ENCODE measurements at places on chromosomes 12 and 14. TPM values are rescaled to one million over a fixed set of nuclear protein-coding genes. Genes with fewer than 3 reads are reported as not detected.

INHBC gene
- total RNA-seq = not detected

SPRING1 gene
- total RNA-seq = 51.2 TPM

OTOGL gene
- 1.5 TPM for total RNA-seq

FGD4 gene
- total RNA-seq = 68.5 TPM

EFS gene
- not detected for total RNA-seq

GALNT16 gene
- 0.29 TPM for total RNA-seq

CNTN1 gene
- total RNA-seq = under 0.01 TPM

Data from vein endothelial cell (primary cell).